ENCODE measurements at places on chromosomes 2 and 18. TPM values are rescaled to one million over a fixed set of nuclear protein-coding genes. Genes with fewer than 3 reads are reported as not detected.

NUP35 gene
- total RNA-seq = 12.8 TPM

PXDN gene
- not detected for total RNA-seq

SALL3 gene
- total RNA-seq = not detected

RASGRP3 gene
- 3.9 TPM for total RNA-seq

MGAT4A gene
- total RNA-seq = 205 TPM

SIX3 gene
- total RNA-seq = not detected

IL36A gene
- total RNA-seq = not detected
